Naive thymus-derived CD4-positive, alpha-beta T cell (primary cell): ENCODE measurements at places on chromosomes 5 and 9. TPM values are rescaled to one million over a fixed set of nuclear protein-coding genes. Genes with fewer than 3 reads are reported as not detected.

DNA sequence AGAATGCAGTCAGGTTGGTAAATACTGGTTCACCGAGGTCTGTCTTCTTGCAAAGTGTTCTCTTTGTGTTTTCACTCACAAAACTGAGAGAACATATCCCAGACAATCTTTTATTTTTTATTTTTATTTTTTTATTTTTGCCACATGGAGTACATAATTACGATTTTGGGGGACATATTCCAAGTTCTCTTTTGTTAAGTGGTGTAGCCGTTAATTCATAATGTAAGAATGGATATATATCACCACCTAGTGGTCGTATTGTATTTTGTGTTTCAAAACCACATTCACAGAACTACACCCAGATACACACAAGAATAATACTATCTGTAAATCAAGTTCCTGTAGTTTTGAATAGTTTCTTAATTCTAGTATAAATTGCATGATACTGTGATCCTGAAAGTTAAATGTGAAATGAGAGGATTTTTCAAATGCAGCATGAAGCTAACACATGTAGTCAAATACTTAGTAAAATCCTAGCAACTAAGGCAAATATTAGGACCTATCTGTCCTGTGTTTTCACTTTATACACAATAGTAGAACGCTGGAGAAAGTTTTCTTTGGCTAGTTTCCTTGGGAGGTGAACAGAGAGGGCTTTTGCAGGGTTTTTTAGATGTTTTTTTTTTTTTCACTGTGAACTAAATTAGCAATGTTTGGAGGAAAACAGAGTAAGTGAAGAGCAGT is 92.7 kb downstream of the VCAN start:
- no peak overlapping the region for H3K27ac ChIP-seq
- no peaks in the 10 kb centered on the region for H3K4me1 ChIP-seq
- no peak overlapping the region for H3K4me3 ChIP-seq
- peaks cover 4% of the 10 kb centered on the region for H3K27me3 ChIP-seq
- no peak for DNase-seq

DNA sequence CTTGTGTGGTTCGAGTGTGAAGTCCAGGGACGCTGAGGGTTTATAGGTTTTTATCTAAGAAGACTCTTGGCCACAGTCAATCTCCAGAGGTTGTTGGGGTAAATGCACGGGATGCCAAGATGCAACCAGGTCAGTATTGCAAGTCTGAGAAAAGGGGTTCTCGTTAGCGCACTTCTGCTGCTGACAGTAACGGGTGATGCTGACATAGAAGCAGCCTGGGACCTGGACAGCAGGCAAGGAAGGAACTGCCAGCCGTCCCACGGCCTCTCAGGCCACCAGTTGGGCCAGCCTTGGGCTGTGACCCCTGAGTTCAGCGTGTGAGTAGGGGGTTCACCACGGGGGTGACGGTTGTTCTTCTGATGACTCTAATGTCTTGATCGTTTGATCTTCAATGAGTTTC is 39.0 kb downstream of the TENT4A start:
- no peak for DNase-seq
- H3K4me1 ChIP-seq, result no peaks in the 10 kb centered on the region
- H3K4me3 ChIP-seq, result no peak overlapping the region
- H3K27me3 ChIP-seq, result no peaks in the 10 kb centered on the region

The TRPM3 gene
- total RNA-seq, result not detected in 2 replicates

GRCh38 chr9:106420511-106420944 is 442.4 kb upstream of the ZNF462 start:
- H3K27me3 ChIP-seq, result no peaks in the 10 kb centered on the region
- no peaks in the 10 kb centered on the region for H3K4me1 ChIP-seq
- no peak overlapping the region for H3K27ac ChIP-seq
- H3K4me3 ChIP-seq, result no peak overlapping the region
- DNase-seq, result no peak
- H3K36me3 ChIP-seq, result no peaks in the 10 kb centered on the region

- no peaks in the 10 kb centered on the region for H3K27me3 ChIP-seq
- no peak for DNase-seq
- no peaks in the 10 kb centered on the region for H3K36me3 ChIP-seq
Observed at GRCh38 chr5:140131967-140132409, 6.3 kb downstream of the IGIP start.

- H3K4me1 ChIP-seq, result no peaks in the 10 kb centered on the region
- H3K4me3 ChIP-seq, result no peak overlapping the region
- H3K27me3 ChIP-seq, result no peaks in the 10 kb centered on the region
- no peaks in the 10 kb centered on the region for H3K36me3 ChIP-seq
- H3K27ac ChIP-seq, result no peak overlapping the region
Observed at GRCh38 chr5:114010362-114010761, 351.5 kb upstream of the KCNN2 start.
